ENCODE measurements at places on chromosomes 7 and 10. TPM values are rescaled to one million over a fixed set of nuclear protein-coding genes. Genes with fewer than 3 reads are reported as not detected.

The FXYD4 gene
- total RNA-seq = 0.14 TPM

DNA sequence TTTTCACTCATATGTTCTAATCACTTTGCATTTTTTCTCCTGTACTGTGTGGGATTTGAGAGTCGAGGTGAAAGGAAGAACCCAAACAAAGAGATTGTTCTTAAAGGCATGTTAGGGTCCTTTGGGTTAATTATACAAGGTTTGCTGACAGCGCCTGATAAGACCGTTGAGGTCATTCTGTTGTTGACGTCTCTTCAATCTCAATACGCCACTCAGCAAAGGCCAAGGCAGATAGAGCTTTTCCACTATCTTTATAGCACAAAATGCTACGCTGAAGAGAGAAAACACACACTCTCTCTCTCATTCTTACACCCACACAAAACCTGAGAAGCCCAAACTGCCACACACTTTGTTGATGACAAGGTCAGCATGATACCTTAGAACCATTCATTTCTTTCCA is 228.7 kb downstream of the CNTNAP2 start:
- no peaks in the 10 kb centered on the region for H3K4me1 ChIP-seq
- no peaks in the 10 kb centered on the region for H3K27me3 ChIP-seq
- no peaks in the 10 kb centered on the region for H3K36me3 ChIP-seq
- H3K27ac ChIP-seq = no peak overlapping the region

- H3K27ac ChIP-seq = no peak overlapping the region
- no peaks in the 10 kb centered on the region for H3K27me3 ChIP-seq
- no peak overlapping the region for H3K4me3 ChIP-seq
- DNase-seq = no peak
- no peaks in the 10 kb centered on the region for H3K4me1 ChIP-seq
Observed at GRCh38 chr7:43417455-43417854, 165.5 kb upstream of the STK17A start.

GRCh38 chr7:140235114-140235513 is 58.3 kb upstream of the KDM7A start:
- H3K27ac ChIP-seq = no peak overlapping the region
- peaks cover 18% of the 10 kb centered on the region for H3K4me1 ChIP-seq
- H3K36me3 ChIP-seq = no peaks in the 10 kb centered on the region
- DNase-seq = no peak
- H3K27me3 ChIP-seq = peaks cover 3% of the 10 kb centered on the region
- no peak overlapping the region for H3K4me3 ChIP-seq

The KCP gene
- total RNA-seq = 0.09 TPM

The DTX2 gene
- total RNA-seq = 7.9 TPM

- H3K4me1 ChIP-seq = no peaks in the 10 kb centered on the region
- no peaks in the 10 kb centered on the region for H3K27me3 ChIP-seq
- DNase-seq = no peak
- H3K36me3 ChIP-seq = no peaks in the 10 kb centered on the region
- H3K27ac ChIP-seq = no peak overlapping the region
Observed at GRCh38 chr10:119407254-119407777, 135.2 kb downstream of the RGS10 start.

DNA sequence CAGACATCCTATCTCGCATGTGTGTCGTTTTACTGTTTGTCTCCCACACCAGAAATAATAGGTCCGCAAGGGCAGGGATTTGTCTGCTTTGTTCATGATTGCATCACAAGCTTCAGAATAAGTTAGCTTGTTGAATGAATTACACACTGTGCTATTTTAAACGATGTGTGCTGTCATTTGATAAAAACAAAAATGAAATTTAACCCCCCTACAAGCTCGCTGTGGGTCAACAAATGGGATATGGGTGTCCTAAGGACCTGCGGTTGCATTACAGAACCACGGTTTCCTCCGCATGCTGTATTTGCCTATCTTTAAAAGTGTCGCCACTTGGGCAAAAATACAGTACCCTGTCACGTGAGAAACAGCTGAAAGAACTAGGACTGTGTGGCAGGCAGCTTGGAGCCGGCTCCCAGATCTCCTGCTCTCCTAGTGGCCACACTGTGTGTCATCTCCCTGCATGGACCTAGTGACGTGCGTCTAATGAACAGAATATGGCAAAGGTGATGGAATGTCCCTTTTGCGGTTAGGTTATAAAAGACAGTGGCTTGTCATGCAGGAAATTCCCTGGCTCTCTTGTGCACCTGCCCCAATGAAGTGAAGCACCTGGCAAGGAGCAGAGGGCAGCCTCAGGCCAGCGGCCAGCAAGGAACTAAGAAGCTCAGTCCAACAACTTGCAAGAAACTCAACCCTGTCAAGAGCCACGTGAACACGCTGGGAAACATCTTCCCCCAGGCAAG is 32.9 kb upstream of the CRYGN start:
- no peak for DNase-seq
- H3K27ac ChIP-seq = no peak overlapping the region
- H3K4me3 ChIP-seq = no peak overlapping the region
- no peaks in the 10 kb centered on the region for H3K27me3 ChIP-seq

The FOXL3 gene
- 0.19 TPM for total RNA-seq

- no peak overlapping the region for H3K27ac ChIP-seq
- no peak for DNase-seq
- H3K4me3 ChIP-seq = no peak overlapping the region
- no peaks in the 10 kb centered on the region for H3K27me3 ChIP-seq
- H3K36me3 ChIP-seq = no peaks in the 10 kb centered on the region
Observed at GRCh38 chr7:39333701-39334100, 232.5 kb upstream of the YAE1 start.

- no peak overlapping the region for H3K4me3 ChIP-seq
- no peaks in the 10 kb centered on the region for H3K36me3 ChIP-seq
- no peaks in the 10 kb centered on the region for H3K4me1 ChIP-seq
- no peaks in the 10 kb centered on the region for H3K27me3 ChIP-seq
Observed at GRCh38 chr10:71225291-71226058, 13.1 kb downstream of the UNC5B start.

- no peak for DNase-seq
- H3K4me1 ChIP-seq = peaks cover 6% of the 10 kb centered on the region
- H3K27ac ChIP-seq = no peak overlapping the region
Observed at GRCh38 chr7:105879782-105880181, 3.4 kb upstream of the ATXN7L1 start.
